Right renal cortex interstitium (tissue), 3 donors: ENCODE measurements at places on chromosomes 3 and 15.

DNA sequence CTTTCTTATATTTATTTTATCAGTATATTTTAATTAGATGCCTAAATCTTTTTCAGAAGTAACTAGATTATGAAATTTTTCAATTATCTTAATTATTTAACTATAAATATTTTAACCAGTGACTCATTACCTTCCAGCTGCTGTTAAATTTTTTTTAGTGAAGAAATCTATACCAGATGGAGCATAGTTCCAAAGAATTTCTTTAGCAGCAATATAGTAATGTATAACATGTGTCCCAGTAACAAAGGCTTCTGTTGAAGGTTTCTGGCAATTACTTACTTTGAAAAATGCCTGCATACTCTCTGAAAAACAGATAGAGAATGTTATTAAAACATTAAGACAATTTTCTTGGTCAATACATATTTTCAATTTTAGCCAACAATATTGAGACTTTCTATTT, 45.1 kb upstream of the CP start:
- DNase-seq, result no peak

DNA sequence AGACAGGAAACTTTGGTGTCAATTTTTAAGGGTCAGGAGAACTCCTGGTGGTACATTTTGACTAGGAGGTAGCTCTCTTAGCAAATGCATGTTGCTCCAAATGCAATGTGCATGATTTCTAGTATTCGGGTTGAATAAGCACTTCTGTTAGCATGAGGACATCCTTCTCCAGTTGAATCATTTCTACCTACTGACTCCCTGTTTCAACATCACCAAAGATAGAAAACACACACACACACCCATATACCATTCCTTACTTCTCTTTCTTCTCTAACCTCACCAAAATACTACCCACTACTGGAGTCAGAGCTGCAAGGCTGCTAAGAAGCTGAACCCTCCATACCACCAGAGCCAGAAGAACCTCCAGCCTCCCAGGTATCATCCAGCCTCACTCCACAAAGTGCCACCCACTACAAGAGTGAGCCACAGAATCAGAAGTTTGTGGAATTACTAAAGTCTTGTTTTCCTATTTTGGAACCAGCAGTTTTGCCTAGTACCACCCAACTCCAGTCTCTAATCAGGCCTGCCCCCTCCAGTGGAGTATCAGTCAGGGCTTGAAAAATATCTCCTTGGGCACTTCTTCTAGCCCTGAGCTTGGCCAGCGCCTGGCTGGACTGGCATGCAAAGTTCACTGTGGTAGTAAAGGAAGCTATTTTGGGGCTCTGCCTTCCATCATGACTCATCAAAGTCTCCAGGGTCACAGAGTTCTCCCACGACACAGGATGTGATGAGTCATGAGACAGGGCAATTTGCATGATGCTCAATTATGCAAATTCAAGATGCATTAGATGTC, 110.3 kb downstream of the CYP19A1 start:
- DNase-seq, result no peak

DNA sequence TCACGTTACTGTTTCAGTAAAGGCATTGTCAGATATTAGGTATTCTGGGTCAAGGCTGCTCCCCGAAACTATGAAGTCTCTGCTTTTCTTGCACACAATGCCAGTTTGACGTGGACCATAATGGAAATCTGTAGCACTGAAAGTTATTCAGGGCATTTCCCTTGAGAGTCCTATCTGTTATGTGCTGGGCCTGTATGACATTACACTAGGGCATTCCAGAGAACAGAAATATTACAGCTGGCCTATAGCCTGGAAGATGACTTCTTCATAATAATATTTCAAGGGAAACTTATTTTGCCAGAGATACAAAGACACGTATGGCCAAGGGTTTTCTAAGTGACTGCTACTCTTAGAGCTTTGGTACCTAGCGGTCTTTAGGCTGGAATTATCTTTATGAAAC, 613.6 kb upstream of the CBLB start:
- DNase-seq, result no peak

DNA sequence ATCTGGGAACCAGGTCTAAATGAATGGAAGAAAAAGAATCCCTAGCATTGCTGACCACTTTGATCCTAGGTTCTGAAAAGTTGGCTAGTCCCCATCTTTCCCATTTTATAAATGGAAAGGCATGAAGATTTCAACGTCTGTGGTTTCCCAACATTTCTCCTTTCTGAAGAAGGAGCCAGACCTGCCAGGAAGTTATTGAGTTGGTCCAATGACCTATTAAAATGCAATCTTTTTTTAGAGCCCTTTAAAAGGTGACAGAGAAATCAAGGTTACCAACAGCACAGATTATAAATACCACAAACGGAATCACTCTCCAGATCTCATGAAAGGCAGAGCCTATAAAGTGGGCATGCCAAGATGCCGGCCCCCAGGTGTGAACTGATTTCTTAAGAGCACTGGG, 505.6 kb upstream of the THBS1 start:
- DNase-seq, result no peak

- no peak for DNase-seq
Measured at GRCh38 chr15:63465104-63465503, 39.3 kb upstream of the USP3 start.

- DNase-seq, result no peak
Measured at GRCh38 chr3:69357196-69357595, 28.7 kb downstream of the FRMD4B start.

DNA sequence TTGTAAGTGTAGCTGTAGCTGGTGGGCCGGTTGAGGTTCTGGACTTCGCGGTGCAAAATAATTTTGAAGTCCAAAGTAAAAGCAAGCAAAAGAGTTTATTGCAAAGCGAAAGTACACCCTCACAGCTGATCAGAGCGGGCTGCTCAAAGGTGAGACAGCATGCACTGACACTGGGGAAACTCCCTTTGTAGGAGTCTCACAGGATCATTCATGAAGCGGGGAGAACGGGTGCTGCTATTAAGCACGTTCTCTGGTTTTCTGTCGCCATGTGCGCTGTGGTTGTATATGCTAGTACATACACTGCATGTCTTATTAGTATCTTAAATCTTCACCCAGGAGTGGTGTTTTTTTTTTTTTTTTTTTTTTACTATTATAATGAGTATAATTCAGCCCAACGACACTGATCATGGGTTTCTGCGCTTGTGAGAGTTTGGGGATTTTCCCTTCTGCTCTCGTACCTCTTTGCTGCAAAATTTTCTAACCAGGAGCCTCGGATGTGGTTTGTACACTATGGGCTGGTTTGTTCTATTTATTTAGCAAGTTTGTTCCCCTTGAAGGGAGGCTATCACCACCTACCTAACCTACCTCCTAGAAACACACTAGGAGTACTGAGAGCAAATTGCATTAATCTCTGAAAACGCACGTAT, 1.4 kb upstream of the AP4E1 start:
- DNase-seq, result no peak

DNA sequence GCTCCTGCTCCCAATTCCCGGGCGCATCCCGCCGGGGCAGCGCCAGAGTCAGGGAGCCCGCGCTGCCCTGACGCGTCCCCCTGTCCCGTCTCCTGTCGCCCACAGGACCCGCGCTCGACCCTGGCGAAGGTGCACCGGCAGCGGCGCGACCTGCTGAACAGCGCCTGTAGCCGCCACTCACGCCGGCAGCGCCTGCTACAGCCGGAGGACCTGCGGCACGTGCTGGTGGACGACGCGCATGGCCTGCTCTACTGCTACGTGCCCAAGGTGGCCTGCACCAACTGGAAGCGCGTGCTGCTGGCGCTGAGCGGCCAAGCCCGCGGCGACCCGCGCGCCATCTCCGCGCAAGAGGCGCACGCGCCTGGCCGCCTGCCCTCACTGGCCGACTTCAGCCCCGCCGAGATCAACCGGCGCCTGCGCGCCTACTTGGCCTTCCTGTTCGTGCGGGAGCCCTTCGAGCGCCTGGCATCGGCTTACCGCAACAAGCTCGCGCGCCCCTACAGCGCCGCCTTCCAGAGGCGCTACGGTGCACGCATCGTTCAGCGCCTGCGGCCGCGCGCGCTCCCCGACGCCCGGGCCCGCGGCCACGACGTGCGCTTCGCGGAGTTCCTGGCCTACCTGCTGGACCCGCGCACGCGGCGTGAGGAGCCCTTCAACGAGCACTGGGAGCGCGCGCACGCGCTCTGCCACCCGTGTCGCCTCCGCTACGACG, 16.9 kb downstream of the C3orf22 start:
- no peak for DNase-seq

DNA sequence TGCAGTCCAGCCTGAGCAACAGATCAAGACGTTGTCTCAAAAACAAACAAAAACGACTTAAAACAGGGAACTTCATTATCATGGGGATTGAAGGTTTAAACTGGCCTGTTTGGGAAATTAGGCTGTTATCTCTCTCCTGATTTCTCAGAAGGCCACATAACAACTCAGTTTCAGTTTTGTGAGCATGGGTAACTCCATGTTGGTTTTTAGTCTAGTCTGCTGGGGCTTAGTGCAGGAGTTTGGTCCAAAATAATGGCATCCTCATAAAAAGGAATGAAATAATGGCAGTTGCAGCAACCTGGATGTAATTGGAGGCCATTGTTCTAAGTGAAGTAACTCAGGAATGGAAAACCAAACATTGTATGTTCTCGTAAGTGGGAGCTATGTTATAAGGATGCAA, 2.3 kb upstream of the ZNF280D start:
- DNase-seq, result no peak

DNA sequence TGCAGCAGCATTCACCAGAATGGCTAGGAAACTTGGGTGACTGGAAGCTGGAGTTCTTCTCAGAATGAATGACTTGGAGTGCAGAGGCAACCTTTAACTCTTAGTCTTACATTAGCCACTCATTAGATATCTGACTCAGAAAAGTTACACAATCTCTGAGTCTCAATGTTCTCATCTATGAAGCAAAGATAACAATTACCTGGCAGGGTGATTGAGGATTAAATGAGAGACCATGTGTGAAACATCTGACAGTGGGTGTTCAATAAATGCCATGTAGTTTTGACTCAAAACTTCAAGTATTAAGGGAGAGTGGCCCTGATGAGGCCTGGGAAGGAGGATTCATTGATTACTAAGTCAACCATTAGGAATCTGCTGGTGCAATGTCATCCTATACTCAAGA, 48.3 kb downstream of the MRPL3 start:
- no peak for DNase-seq

GRCh38 chr3:61674596-61674995, 113.2 kb downstream of the PTPRG start:
- no peak for DNase-seq

GRCh38 chr3:187186375-187186774, 10.9 kb upstream of the RTP1 start:
- DNase-seq, result no peak

- DNase-seq, result no peak
Measured at GRCh38 chr15:31472636-31473384, 146.2 kb downstream of the KLF13 start.

- no peak for DNase-seq
Measured at GRCh38 chr3:56702490-56703315, 19.6 kb upstream of the TASOR start.

DNA sequence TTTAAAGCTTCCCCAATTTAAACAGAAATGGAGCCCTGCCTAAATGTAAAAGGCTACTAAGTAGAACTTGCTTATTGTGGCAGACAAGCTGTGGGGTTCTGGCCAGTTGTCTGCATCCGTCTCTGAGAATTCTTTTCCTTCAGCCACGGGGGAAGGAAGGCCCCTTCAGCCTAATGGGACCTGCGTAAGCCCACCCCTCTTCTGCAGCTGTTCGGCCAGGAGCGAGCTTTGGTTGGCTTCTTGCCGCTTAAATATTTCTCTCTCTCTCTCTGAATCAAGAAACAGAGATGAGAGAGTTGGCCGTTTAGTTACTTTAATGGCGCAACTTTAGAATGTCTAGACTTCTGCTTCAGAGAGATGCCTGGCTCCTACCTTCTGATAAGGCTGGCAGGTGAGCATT, 151.7 kb upstream of the PROK2 start:
- DNase-seq, result no peak

- DNase-seq, result no peak
Measured at GRCh38 chr3:60055765-60056164, 1005.9 kb upstream of the CFAP20DC start.

GRCh38 chr3:22704571-22705354, 498.4 kb upstream of the UBE2E2 start:
- no peak for DNase-seq

DNA sequence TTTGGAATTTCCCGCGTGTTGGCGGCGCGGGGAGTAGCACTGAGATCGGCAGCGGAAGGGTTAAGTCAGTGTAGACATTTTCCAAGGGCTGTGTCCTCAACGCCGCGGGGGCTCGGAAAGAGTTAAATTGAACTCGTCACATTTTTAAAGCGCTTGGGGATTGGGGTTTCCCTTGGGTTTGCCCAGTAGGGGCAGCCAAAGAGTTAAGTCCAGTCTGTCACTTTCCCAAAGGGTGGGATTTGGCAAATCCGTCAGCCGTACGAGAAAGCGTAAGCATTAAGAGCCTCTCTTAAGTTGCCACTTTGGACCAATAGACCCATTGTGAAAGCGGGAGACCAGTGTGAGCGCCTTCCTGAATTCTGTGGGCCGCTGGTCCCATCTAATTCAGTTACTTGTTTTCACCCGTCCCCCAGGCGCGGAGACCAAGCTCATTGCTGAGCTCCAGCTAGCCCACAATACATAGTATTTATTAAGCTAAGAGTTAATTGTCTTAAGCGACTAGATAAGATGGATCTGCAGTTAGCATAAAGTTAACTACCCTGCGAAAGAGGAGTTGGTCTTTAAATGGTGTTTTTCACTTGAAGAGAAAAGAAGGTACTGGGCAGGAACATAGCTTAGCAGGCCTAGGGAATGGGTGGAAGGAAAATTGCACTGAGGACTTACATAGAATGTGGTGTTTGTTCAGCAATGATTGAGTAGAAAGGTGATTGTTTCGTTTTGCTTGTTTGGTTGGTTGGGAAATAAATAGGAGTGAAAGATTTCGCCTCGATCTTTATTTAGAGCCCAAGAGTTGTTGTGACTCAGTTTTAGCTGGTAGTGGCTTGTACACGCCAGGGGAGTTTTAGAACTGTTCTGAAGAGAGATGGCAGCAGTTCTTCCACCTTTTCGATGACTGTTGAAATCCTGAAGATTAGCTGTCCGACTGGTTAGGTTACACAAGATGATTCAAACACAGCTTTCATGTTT, 932 bp downstream of the ARL8B start:
- no peak for DNase-seq

- no peak for DNase-seq
Measured at GRCh38 chr15:69533522-69533921, 80.9 kb downstream of the RPLP1 start.
